B cell (primary cell): ENCODE measurements at places on chromosomes 2 and 18. TPM values are rescaled to one million over a fixed set of nuclear protein-coding genes. Genes with fewer than 3 reads are reported as not detected.

Gene GPR39
- not detected in 2 replicates for polyA plus RNA-seq

Gene SERPINB4
- polyA plus RNA-seq, result not detected in 2 replicates

Gene VSNL1
- polyA plus RNA-seq, result not detected in 2 replicates

Gene NR4A2
- 177 and 315 TPM in 2 replicates for polyA plus RNA-seq

Gene ONECUT2
- not detected in 2 replicates for polyA plus RNA-seq

Gene ANKRD23
- 7.3 and 8.8 TPM in 2 replicates for polyA plus RNA-seq

Gene ANKRD30B
- 0.01 TPM in 1 of 2 replicates, not detected in the other for polyA plus RNA-seq

Gene DLX2
- polyA plus RNA-seq, result 0.04 and 0.13 TPM in 2 replicates

Gene CYRIA
- 16.2 and 16.8 TPM in 2 replicates for polyA plus RNA-seq
